A172 (cell line): ENCODE measurements at places on chromosomes 5 and 9. TPM values are rescaled to one million over a fixed set of nuclear protein-coding genes. Genes with fewer than 3 reads are reported as not detected.

Gene FOXI1
- 0.10 TPM in 1 of 2 replicates, not detected in the other for total RNA-seq

Gene SLIT3
- total RNA-seq, result 0.12 and 0.31 TPM in 2 replicates

Gene PLAC8L1
- not detected in 2 replicates for total RNA-seq

Gene ANKRD34B
- not detected in 2 replicates for total RNA-seq

Gene CDH10
- 0.53 and 1.2 TPM in 2 replicates for total RNA-seq

DNA sequence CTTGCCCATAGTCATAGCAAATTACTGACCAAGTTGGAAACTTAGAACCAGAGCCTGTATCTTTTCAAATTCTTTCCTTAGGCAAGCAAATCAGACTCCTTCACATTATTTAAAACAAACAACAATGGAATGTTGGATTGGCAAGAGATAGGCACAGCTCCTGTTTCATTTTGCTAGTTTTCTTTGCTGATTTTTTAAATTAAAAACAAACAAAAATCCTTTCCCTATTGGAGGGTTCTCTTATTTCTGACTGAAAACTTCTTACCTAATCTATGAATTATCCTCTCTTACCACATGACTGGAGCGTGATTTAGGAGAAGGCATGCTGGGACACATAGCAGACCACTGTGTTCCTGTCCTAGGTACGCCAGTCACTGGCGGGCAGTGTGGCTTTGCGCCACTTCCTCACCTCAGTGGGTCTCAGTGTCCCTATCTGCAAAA is 63.0 kb downstream of the TTC39B start:
- DNase-seq, result no peak

DNA sequence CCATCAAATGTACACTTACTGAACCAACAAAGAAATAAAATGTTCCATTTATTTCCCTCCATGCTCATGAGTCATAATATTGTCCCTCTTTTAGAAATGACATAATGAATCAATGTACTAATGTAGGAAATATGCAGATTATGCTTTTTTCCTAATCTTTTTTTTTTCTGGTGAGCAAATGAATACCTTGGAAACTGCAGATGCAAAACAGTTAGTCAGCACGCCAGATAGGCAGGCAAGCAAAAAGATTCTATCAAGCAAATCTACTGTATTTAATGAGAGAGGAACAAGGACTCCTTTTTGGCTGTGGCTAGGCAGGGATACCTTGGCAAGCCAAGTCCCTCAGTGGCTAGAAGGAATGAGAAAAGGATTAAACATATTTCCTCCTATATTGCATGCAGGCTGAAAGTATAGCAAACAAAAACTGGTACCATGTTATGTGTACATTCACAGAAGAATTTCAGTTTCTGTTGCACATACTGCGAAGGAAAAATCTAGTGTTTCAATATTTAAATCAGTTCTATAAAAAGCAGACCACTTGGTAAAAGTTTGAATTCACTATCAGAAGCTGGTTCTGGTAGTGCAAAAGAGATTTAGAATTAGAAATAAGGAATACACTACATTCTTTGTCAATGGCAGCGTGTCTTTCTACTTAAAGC is 605.4 kb downstream of the TLE1 start:
- peak; percentile 38 for DNase-seq

DNA sequence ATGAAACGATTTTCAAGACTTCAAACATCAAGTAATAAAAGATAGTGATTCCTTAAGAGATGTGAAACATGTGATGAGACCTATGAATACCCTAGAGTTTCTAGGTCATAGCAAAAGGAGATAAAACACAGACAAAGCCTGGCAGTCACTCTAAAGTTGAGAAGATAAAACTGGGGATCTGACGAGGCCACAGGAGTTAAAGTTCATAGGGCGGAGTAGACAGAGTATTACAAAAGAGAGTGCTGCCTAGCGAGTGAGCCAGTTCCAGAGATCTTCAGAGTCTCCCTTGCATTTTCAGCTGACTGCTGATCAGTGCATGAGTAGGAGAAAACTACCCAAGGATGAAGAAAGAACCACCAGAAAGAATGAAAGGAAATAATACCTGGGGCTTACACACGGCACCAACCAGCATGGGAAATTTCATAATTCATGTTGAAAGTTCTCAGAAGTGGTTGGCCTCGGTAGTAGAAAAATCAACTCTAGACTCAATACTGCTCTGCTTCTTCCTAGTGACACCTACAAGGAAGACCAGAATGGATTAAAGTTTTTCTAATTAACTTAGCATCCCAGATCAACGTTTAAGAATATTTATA is 30.4 kb downstream of the FBXO4 start:
- DNase-seq, result no peak

DNA sequence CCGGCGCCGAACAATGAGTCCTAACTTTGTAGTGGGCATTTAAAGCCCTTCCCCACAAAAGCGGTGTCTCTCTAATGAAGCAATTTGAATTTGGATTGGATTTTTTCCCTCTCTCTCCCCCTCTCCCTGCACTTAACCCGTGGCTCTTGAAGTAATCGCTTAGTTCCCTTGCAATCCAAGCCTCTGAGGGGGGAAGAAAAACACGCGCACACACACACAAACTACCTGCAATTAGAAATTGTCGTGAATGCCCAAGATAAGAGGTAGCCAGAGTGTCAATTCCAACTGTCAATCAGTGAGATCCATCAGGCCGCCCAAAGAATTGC is 1.2 kb downstream of the LHX6 start:
- no peak for DNase-seq

DNA sequence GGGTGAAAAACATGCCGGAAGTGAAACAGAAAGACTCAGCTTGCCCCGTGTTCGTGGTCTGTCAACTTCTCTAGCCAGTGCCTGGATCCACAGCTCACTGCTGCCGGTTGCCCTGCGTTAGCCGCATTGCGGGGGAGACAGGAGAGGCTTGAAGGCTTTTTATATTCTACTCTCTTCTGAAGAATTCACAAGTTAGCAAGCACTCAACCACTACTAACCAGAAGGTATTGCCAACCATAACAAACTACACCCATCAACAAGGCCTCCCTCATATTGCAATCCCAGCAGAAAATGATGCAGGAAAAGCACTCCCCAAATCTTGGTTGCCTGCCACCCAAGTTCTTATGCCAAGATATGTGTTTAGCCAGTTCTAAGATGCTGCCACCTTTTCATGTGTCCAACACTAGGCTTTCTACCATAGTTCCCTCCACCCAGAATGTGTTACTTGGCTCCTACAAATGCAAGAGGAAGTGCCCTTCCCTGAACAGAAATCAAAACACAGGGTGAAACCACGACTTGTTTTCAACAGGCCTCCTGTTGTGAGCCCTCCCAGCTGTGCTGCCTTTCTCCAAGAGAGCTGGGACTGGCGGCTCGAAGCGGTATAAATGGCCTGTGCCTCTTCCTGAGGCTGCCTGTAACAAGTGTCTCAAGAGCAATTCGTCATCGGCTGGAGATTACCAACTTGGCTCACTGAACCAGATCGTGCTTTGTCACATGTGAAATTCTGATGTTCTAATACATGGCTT is 129.0 kb downstream of the SNX18 start:
- DNase-seq, result peak; percentile 81

GRCh38 chr5:126043688-126044087 is 379.5 kb upstream of the GRAMD2B start:
- peak; percentile 23 for DNase-seq

DNA sequence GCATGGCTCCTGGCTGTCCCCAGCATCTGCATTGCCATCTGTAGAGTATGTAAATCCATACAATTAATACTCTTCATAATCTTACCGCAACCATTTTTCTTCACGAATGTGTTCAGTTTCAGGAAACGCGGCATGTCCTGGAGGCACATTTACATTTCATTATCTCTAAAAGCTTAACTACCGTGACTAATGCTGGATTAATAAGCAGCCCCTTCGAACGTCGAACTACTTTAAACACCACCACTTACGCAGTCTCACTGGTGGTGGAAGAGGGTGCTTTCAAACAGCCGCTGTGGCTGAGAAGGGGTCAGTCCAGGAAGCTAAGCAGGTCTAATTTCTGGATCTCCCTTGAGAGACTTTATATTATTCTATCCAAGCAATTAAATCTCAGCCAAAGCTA is 85.6 kb downstream of the C5orf15 start:
- no peak for DNase-seq

DNA sequence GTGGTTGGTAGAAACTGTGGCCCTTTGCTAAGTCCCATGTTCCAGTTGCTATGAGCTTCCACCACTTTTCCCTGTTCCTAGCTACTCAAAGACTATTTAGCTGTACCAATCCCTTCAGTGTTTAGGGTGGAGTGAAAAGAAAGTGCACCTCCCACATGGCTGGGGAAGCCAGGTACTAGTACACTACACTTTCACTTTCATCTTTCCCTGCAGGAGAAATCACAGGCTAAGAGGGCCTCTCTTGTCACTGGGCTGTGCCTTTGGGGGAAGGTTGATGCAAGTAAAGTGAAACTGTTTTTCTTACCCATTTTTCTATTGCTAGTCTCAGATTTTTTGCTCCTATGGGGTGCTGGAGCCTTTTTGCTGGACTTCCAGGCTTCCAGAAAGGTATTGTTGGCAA is 33.5 kb upstream of the CKS2 start:
- peak; percentile 30 for DNase-seq

GRCh38 chr9:79572608-79573411 is 1.0 kb downstream of the TLE4 start:
- no peak for DNase-seq

DNA sequence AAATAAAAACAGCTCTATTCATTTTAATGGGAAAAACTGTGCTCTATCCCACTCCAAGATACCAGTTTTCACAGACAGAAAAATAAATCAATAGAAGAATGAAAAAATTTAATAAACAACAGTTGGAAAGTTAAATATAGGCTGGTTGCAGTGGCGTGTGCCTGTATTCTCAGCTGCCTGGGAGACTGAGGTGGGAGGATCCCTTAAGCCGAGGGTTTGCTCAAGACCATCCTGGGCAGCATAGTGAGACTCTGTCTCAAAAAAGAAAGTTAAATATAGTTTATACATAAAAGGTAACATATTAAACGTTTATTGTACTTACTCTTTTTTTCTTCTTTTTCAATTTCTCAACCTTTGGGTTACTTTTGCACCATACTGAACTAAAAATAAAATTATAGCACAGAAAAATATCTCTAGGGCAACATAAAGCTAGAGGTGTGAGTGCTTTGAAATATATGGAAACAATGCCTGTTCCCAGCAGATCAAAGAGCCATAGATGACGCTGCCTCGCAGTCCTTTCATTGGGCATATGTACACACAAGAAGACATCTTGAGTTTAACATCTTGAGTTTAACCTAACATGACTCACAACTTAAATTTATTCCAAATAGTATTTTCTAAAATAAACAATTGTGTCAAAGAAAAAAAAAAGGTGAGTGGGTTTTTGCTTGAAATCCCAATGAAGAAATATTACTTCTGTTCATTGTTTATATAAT is 25.7 kb upstream of the KLF9 start:
- DNase-seq, result no peak
